ENCODE measurements at places on chromosomes 5 and 9.

GRCh38 chr9:35423499-35423898 lies 66.4 kb upstream of the RUSC2 start:
- no peak for DNase-seq

DNA sequence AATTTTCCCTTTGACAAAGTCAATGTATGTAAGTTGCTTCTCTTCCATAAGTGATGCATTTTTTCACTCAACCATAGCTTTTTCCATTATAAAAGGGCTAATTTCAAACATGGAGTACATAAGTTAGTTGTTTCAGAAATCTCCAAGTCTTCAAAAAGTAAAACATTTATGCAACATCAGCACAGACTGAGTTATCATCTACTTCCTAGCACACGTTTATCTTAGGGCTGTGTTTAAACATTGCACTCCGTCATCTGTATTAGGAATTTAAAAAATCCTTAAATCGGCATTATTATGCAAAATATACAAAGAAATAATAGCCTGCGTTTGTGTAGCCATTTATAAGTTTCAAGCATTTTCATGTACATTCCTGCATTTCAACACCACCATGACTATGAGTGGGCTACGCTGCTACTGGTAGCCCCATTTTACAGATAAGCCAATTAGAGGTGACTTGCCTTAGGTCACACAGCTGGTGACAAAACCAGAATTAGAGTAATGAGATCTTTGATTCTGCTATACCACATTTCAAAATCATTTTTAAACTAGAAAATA lies 43.4 kb downstream of the PTPN3 start:
- no peak for DNase-seq

GRCh38 chr5:175520321-175520720 lies 42.0 kb downstream of the SFXN1 start:
- DNase-seq, result no peak

DNA sequence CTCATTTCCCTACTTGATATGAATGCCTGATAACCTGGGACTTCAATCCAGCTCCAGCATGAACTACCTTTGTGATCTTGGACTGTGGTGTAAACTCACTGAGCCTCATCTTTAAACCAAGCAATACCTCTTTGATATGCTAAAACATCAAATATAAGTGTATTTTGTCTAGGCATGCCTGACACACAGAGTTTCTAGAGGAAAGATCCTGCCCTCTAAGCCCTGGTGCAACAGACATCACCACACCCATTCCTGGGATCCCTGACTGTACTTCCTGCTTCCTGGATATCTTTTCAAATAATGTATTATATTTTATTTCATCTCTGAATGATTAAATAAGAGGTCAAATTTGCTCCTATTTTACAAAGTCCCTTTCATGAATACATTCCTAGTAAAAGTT lies 55.8 kb downstream of the ANXA2R start:
- DNase-seq, result no peak

DNA sequence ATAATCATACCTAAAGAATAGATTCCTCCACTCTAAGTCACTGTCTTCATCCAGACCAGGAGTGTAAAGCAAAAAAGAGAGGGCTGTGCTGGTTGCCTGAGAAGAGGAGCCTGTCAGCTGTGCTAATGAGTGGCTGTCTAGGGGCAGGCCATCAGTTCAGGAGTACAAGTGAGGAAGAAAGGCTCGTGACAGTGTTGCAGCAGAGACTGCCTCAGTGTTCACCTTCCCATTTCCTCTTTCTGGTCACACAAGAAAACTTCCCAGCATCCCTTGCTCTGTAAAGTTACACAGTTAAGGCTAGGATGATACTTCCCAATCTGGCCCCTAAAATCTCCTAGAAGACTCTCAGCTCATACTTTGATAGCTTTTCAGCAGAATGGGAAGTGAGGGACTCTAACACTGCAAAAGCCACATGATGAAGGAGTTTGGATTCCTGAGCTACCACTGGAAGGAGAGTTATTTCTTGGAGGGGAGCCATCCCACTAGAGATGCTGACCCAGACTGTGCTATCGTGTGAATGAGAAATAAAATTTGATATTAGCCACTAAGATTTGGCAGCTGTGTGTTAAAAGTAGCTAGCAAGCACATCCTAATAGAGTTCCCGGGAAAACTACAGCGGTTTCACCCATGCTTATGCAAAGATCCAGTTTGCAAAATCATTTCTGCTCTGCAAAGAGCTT lies 67.1 kb downstream of the ADAMTS12 start:
- no peak for DNase-seq

DNA sequence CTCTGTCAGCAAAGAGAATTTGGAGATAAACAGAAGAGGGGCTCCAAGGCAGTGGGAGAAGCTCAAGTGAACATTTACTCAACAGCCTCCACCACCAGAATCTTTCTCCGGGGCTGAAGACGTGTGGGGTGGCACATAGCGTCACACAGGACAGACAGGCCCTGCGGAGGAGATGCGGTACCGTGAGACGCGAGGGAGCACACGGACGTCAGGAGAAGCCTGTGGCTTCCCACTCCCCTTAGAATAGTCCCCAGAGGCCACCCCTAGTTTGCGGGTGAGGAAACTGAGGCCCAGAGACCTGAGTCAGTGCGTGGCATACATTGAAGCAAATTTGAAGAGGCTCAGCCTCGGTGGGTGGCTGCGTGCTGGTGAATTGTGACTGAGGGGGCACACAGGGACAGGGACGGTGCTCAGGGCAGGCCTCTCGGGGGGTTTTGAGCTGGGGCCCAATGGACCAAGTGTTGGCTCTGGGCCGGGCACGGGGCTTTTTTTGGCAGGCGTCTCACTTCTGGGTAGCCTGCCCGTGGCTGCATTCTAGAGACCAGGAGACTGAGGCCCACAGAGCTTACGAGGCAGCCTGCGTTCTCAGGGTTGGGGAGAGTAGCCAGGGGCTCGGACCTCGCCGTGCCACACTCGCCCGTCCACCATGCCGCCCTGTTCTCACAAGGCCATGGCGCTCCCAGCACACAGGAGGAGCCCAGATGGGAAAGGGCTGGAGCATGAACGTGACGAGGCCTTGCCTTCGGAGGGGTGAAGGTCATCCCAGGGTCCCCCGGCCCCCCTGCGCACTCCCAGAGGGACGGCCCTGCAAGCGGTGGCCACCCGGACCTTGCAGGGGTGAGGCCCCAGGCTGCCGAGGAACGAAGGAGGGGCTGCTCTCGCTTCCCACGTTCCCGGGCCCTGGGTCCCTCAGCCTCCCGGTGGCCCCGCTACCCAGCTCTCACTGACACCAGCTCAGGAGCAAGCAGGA lies 220.6 kb downstream of the C9orf50 start:
- no peak for DNase-seq

DNA sequence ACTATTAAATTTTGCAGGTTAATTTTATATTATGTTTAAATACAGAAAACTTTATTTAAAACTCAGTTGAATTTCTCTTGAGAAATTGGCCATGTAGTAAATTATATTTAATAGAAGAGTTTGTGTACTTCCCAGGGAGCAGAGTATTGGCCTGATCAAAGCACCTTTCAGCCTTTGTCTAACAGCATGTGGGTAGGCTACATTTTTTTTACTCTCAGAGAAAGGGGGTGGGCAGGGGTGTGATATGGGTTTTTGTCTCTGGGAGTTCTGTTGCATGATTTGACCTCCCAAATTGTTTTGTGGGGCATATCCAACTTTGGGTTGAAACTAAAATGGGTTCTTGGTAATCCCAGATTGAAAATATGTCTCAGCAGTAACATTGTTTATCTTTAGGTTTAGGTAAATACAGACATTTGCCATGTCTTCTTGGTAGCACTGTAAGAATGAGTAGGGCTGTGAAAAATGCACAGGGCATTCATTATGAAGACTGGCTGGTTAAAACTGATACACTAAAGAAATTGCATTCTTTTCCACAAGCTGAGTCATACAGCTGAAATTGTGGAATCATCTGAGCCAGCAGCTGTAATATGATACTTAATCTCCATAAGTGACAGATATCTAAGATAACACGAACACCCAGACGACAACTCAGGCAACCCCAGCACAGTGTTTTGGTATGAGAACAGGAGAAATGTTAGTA lies 75.4 kb upstream of the CDKN2B start:
- no peak for DNase-seq

- no peak for DNase-seq
Observed at GRCh38 chr5:50501491-50502228, 60.6 kb upstream of the EMB start.

DNA sequence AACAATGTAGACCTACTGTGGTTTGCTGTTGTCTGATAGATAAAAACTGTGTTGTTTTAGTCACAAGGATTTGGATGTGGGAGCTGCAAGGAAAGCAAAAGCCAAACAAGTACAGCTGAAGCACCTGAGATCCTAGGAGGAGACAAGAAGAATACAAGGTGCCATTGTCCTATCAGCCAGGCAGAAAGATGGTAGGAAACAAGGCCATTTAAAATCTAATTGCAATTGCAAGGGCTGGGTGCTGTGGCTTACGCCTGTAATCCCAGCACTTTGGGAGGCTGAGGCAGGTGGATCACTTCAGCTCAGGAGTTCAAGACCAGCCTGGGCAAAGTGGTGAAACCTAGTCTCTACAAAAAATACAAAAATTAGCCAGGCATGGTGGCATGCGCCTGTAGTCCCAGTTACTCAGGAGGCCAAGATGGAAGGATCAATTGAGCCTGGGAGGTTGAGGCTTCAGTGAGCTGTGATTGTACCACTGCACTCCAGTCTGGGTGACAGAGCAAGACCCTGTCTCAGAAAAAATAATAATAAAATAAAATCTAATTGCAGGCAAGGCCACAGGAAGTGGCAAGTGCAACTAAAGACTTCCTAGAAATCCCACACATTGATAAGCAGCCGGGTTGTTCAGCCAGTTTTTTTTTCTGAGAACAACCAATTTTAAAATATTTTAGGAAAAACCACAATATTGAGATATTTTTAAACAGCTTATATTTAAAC lies 22.6 kb downstream of the DOCK8 start:
- DNase-seq, result no peak

DNA sequence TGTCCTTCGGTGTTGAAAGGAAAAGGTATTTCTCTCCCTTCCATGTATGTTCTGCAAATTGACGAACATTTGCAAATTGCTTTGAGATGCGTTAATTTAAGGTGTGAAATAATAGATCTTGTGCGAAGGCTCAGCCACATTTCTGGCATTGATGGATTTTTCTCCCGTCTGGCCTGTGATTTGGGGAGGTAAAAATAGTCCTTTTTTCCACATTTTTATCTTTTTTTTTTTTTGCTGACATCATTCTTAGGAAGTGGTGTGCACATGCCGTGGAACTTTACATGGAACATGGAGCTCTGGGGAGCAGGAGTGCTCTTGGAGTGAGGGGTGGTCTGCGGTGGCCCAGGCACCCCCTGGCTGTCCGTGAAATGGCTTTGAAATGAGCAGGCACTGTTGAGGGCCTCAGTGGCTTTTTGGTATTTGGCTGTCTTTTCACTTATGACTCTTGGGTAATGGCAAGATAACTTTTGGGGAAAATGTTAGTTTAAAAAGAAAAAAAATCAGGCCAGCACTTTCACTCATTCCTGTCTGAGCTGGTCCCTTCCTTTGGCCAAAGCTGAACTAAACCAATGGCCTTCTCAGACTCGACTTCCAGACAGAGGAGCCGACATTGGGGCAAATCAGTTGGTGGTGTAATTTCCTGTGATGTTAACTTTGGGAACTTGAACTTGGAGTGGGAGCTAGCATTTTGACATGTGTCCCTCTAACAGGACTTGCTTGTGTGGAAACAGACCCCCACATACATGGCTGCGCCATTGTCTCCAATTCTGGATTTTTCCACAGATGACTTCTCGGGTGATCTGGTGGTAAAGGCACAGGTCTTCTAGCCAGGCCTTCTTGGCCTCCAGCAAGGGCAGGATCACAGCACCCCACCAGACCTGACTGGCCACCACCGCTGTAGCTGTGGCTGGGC lies 4.2 kb downstream of the NEK6 start:
- no peak for DNase-seq

GRCh38 chr5:57989378-57989777 lies 470.5 kb downstream of the PLK2 start:
- DNase-seq, result peak; percentile 8

GRCh38 chr9:36150574-36151315 lies 14.2 kb downstream of the GLIPR2 start:
- no peak for DNase-seq
